CD4-positive, alpha-beta T cell treated with Interleukin-17A for 1 hour (primary cell): ENCODE measurements at places on chromosomes 3 and 15.

DNA sequence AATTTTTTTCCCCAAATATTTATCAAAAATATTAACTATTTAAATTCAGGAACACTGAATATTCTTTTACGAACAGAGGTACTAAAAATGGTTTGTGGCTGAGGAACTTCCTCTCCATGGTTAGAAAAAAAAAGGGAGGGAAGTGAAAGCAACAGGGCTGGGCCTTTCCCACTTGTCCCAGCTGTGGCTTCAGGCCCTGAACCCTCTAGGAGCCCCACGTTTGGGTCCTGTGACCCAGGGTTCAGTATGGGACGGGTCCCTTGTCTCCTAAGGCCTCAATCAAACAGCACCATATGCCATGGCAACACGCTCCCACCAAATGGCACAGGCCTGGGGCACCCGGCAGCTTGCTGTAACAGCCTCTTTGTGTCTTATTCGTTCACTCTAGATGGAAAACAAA lies 32.4 kb downstream of the POC1A start:
- no peak for DNase-seq

GRCh38 chr3:78506581-78507195 lies 1261.1 kb downstream of the ROBO1 start:
- no peak for DNase-seq

DNA sequence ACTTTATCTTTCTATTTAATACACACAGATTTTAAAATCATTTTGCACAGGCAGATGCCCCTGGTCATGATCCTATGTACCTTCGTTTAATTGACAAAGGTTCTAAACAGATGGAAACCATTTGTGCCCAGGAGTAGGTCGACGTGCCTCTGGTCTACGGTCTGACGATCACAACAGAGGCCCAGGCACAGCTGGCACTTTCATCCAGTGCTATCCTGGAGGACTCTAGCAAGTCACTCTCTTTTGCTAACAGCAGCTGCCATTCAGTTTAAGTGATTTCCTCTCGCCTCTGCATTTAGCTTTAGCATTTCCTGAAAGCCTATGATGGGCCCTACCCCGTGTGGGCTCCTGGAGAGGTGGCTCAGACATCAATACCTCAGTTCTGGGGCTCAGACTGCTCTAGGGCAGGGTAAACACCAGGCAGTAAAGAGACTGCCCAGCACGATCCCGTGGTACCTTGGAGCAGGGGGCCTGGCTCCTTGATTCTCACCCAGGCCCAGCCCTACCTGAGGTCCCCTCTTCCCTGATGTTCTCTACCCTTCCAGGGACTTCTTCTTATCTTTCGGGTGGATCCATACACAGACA lies 83.2 kb upstream of the SNRPA1 start:
- DNase-seq: no peak

DNA sequence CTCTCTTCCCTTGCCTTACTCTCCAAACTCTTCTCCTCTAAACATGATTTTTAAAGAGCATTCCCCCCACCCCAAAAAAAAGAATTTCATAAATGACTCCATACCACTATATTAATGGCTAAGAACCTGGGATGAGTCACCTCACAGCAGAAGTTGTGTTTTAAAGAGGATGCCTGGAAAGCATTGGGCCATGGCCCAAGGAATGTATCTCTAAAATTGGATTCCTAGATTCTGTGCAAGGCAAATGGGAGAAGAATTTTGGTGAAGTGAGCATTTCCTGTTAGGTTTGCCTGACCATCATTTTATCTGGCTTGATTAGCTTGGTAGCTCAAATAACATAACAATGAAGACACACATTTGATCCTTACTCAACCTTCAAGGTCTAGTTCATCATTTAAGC lies 251.4 kb downstream of the NR1D2 start:
- DNase-seq: no peak

- no peak for DNase-seq
Measured at GRCh38 chr3:114436182-114436581, 142.4 kb downstream of the TIGIT start.

GRCh38 chr3:72990701-72991395 lies 5.8 kb upstream of the PPP4R2 start:
- no peak for DNase-seq

DNA sequence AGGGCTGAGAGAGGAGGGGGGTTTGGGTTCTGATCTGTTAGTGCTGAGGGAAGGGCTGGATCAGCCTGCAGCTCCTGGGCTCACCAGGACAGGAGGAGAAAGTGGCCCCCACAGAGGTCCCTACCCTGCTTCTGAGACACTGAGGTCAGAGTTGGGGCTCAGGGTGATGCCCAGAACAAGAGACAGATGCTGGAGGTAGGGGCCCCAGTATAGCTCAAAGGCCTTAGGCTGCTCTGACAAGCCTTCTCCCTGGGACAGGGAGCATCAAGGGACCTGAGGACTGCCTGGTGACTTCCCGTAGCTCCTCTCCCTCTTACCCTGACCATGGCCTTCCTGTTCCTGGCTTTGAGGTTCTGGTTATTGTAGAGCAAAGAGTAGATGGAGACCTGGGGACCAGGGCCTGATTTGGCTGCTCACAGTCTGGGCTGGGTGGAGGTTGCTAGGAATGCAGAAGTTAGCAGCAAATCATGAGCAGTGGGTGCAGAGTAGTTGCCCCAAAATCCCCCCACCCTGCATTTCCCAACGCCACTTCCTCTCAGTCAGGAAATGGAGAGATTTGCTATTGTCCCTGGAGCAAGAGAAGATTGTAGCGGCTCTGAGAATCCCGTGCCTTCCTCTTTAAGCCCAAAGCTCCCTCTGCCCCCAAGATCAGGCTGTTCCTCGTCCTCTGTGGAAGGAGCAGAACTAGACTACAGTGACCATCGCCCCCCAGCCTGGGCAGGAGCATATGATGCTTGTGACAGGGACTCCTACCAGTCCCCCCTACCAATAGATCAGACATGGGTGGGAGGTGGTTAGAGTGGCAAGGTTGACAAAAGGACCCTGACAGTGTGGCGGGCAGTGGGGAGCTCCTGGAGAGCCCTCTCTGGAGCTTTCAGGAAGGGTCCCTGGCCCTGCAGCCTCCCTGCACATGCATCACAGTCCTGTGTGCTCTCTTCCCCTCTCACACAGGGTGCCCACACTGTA lies 47.4 kb upstream of the SEC22A start:
- DNase-seq: no peak

GRCh38 chr15:51751697-51752683 lies 593 bp downstream of the TMOD2 start:
- DNase-seq: no peak

DNA sequence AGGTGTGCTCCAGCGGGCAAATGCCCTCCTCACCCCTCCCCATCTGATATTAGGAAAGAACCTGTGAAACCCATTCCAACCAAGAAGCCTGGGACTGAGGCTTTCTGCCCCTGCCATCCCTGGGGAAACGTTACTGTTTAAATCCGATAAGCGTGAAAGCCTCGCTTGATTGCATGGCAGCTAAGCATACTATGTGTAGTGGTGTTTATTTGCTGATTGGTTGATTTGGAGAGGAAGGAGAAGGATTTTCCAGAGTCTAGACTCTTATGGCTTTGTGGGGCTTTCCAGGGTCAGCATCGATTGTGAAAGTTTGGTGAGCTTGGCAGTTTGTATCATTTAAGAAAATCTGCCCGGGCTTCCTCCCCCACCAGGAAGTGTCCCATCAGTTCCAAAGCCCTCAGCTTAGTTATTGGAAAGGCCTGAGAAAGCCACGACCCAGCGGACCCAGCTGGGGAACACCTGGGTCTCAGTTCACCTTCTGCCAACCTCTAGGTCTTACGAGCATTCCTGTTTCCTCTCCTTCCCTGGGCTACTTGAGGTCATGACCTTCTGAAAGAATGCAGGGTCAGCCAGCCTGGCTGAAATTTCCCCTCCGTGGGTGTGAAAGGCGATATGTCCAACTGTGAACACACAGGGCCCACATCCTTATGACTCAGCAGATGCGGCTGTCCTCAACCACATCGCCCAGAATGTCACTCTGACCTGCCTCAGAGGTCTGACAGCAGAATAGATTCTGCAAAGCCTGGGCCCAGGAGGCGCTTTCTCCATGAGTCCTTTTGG lies 62.8 kb upstream of the HERC1 start:
- DNase-seq: peak; percentile 30

- no peak for DNase-seq
Measured at GRCh38 chr3:193168931-193169330, 72.1 kb upstream of the PLAAT1 start.

DNA sequence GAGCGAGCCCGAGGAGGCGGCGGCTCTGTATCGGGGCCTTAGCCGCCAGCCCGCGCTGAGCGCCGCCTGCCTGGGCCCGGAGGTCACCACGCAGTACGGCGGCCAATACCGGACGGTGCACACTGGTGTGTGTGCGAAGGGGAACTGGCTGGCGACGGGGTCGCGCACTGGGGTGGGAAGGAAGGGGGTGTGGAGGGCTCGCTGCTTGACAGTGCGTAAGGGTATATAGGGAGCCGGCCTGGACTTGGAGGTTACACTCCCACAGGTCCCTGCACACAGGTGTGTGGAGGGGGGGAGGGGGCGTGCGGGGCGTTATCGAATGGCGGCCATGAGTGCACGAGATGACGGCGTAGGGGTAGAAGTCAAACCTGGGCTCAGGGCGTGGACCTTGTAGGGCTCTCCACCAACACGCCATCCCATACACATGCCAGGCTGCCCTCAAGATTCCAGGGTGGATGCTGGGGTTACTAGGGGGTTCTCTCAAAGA lies 389 bp downstream of the APEH start:
- DNase-seq: no peak

- DNase-seq: no peak
Measured at GRCh38 chr15:76366714-76367113, 30.1 kb downstream of the ISL2 start.

- DNase-seq: peak; percentile 9
Measured at GRCh38 chr15:80090879-80091503, 31.5 kb downstream of the ZFAND6 start.

DNA sequence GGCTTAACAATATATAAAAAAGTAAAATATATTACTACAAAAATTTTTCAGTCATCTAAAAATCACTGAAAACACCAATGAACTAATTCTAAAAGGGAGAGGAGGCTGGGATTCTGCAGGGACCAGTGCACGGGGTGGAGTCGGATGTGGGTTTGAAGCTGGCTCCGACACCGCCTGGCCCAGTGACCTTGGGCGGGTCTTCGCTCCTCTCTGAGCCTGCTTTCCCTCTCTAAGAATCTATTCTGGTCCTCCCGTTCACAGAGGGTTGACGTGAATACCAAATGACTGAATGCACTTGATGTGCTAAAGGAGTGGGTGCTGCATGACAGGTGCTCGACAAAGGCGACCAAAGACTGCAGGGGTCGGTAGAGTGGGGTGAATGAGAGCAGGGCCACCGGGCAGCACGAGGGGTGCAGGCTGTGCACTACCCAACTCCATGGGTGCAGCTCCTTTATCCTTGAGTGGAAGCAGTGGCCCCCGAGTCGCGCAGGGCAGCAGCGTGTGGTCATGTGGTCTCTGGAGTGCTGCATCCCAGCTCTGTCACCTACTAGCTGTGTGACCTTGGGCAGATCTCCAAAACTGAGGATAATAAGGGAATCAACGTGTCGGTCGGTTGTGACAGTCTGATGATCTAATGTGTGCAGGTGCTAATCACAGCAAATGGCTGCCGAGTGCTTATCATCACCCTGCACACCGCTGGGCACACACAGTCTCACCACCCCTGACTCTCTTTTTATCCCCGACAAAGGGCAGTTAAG lies 8.6 kb upstream of the IQSEC1 start:
- no peak for DNase-seq

- DNase-seq: no peak
Measured at GRCh38 chr3:103894162-103894822, 1459.5 kb downstream of the ZPLD1 start.

- DNase-seq: no peak
Measured at GRCh38 chr3:149424918-149425317, 47.5 kb upstream of the TM4SF1 start.

DNA sequence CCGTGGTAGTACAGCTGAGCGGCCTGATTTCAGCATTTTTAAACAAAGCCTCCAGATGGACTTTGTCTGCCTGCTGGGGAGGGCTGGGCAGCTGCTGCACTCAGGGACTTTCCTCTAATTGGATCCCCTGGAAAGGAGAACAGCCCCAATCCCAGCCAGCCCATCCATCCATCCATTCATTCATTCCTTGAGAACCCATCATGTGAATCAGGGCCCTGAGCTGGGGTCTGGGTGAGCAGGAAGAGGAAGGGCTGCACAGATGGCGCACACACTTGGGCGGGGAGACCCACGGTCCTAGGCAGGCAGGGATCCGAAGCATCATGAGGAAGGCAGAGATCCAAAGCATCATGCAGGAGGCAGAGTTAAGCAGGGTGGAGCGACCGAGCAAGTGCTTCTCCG lies 45.7 kb downstream of the TPRA1 start:
- DNase-seq: no peak

DNA sequence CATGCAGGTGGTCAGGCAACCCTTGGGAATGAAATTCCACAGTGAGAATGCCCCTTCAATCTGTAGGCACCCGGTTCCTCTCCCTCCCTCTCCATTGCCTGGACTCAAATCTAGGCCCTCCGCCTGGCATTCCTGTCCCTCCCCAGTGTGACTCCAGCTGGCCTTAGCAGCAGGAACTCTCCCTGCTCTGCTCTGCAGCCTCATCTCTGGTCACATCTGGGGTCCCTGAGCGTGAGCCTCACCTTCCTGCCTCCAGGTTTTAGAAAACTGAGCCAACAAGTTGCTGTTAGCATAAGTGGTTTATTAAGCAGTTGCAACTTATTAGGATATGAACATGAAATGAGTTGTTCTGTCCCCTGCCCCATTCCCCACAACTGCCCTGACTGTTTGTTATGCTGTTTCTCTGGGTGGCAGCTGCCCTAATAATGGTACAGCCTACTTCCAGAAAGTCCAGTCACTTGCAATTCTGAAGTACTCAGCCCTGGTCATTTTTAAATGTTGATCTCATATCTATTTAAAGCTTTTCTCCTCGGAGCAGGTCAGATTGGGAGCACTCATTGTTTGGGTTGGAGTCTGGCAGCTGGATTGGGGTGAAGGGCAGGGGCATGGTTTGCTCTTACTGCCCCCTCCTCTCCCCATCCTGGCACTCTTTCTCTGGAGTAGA lies 63.0 kb upstream of the ANKRD34C start:
- DNase-seq: no peak

DNA sequence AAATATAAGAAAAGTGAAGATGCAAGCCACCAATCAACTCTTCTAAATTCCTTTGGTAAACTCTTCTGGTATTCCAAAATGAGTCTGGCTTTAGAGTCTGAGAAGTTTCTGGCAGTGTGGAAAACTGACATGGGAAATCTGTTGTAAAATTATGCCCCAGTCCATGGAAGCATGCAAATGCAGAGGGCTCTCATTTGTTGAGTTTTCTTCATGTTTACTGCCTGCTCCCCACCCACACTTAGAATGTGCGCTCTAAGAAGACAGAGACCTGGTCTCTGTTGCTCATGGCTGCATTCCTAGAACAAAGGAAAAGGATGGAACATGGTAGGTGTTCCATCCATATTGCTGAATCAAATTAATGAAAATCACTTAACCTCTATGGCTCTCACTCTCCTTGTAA lies 411.8 kb upstream of the PDZRN3 start:
- DNase-seq: no peak

- no peak for DNase-seq
Measured at GRCh38 chr3:150412561-150413231, 4.6 kb downstream of the TSC22D2 start.
